ENCODE measurements at places on chromosomes 5 and 9.
A peak's percentile ranks its signal among the peaks of the same experiment; 100 is the strongest.

DNA sequence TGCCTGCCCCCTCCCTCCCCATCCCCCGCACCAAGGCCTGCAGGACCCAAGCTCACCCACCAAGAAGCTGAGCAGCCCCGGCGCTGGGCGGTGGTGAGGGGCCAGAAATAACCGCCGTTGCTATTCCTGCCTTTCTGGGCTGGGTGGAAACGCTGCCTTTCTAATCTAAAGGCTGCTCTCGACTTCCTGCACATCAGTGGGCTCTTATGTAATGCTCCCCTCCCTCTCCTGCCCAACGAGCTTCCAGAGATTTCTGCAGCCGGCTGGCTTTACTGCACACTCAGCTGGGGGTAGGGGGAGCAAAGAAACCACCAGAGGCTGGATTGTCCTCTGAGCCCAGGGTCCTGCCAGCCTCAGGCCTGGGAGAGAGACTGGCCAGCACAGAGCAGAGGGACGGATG is 6.9 kb upstream of the EGR1 start:
- DNase-seq = no peak

GRCh38 chr5:119016125-119016774 is 27.9 kb upstream of the DTWD2 start:
- DNase-seq = peak; percentile 37

DNA sequence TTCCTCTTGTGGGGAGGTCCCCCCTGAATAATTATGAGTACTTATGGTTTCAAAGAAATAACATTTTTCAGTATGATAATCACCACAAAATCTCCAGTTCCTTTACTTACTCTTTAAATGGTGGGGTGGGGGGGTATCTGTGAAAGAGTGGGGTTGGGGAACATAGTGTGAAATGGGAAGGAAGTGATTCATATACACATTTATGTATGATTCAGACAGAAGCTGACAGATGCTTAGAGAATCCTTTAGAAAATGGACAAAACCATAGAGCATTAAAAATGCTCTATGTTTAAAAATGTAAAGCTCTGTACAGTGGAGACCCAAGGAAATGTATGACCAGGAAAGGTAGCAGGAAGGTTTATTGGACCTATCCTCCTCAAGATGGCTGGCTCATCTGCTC is 267.5 kb upstream of the GRIA1 start:
- DNase-seq = no peak

GRCh38 chr5:6937677-6938076 is 224.4 kb downstream of the TENT4A start:
- no peak for DNase-seq
